ENCODE measurements at places on chromosomes 11 and 22. TPM values are rescaled to one million over a fixed set of nuclear protein-coding genes. Genes with fewer than 3 reads are reported as not detected.

The MRGPRF gene
- total RNA-seq = 60.6 TPM

GRCh38 chr22:19973551-19974267, 32.1 kb upstream of the TXNRD2 start:
- H3K4me3 ChIP-seq = no peak overlapping the region
- DNase-seq = no peak
- H3K27me3 ChIP-seq = peaks cover 3% of the 10 kb centered on the region
- no peaks in the 10 kb centered on the region for H3K4me1 ChIP-seq
- H3K36me3 ChIP-seq = no peaks in the 10 kb centered on the region

DNA sequence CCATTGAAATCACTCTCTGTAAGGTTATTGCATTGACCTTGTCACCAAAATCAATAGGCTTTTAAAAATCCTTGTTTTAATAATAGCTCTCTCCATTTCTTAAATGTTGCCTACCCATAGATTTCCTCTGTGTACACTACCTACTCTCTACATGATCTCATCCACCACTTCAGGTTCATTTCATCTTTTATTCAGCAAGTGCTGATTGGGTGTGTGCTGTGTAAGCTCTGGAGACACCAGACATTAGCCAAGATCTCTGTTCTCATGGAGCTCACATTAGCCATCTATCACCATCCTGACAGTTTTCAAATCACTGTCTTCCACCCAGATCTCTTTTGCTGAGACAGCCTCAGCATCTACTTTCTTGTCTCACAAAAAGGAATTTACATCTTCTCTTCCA, 4.4 kb upstream of the MS4A10 start:
- no peak for DNase-seq
- no peak overlapping the region for H3K4me3 ChIP-seq
- peaks cover 17% of the 10 kb centered on the region for H3K27me3 ChIP-seq
- H3K4me1 ChIP-seq = peaks cover 18% of the 10 kb centered on the region
- no peaks in the 10 kb centered on the region for H3K36me3 ChIP-seq
- no peak overlapping the region for H3K27ac ChIP-seq

- H3K36me3 ChIP-seq = peaks cover 4% of the 10 kb centered on the region
- DNase-seq = no peak
- peaks cover 39% of the 10 kb centered on the region for H3K4me1 ChIP-seq
These were observed 3.9 kb downstream of the CBL start for GRCh38 chr11:119210050-119210449.

GRCh38 chr22:44360306-44360667, 47.5 kb upstream of the SHISAL1 start:
- H3K4me1 ChIP-seq = peaks cover 30% of the 10 kb centered on the region
- no peaks in the 10 kb centered on the region for H3K36me3 ChIP-seq
- DNase-seq = no peak
- H3K27me3 ChIP-seq = peaks cover 27% of the 10 kb centered on the region
- peak overlapping the region; percentile 87 for H3K27ac ChIP-seq

The TMPRSS6 gene
- total RNA-seq = not detected

- no peak for DNase-seq
- H3K27ac ChIP-seq = no peak overlapping the region
- H3K36me3 ChIP-seq = no peaks in the 10 kb centered on the region
- H3K4me1 ChIP-seq = no peaks in the 10 kb centered on the region
- no peak overlapping the region for H3K4me3 ChIP-seq
- H3K27me3 ChIP-seq = peaks cover 51% of the 10 kb centered on the region
These were observed 47.6 kb downstream of the TP53I11 start for GRCh38 chr11:44903035-44903434.

- DNase-seq = no peak
These were observed 34.6 kb downstream of the CSNK2A3 start for GRCh38 chr11:11318461-11318860.

The CLDN5 gene
- total RNA-seq = not detected

The HEPACAM gene
- total RNA-seq = not detected

The ZNRF3 gene
- total RNA-seq = 3.4 TPM

The MUC5AC gene
- total RNA-seq = not detected

The ARHGEF17 gene
- 98.0 TPM for total RNA-seq

The FADS2 gene
- 93.3 TPM for total RNA-seq

- no peak overlapping the region for H3K27ac ChIP-seq
- H3K4me1 ChIP-seq = peaks cover 18% of the 10 kb centered on the region
- H3K36me3 ChIP-seq = peaks cover 6% of the 10 kb centered on the region
These were observed 265.8 kb upstream of the POU2AF2 start for GRCh38 chr11:110979696-110980095.

DNA sequence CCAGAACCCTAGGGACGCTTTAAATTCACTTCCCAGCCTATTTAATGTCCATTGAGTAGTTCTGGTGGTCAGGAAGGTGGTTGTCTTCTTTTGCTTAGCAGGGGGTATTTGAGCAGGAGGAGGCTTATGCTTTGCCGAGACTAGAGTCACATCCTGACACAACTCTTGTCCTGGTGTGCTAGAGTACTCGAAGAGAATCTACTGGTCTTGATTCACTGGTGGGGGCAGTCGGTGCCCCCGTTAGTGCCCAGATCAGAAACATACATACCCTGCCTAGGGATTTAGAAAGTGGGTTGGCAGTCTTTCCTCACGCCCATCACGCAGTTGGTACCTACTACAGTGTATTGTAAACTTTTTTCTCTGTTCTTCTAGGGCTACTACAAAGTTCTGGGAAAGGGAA, 2.7 kb downstream of the RPL27A start:
- H3K4me1 ChIP-seq = peaks cover 78% of the 10 kb centered on the region
- H3K27me3 ChIP-seq = peaks cover 18% of the 10 kb centered on the region
- H3K4me3 ChIP-seq = peak overlapping the region; percentile 96

The TRIM49D2 gene
- total RNA-seq = not detected

- H3K36me3 ChIP-seq = peaks cover 10% of the 10 kb centered on the region
- H3K4me3 ChIP-seq = peak overlapping the region; percentile 86
- H3K4me1 ChIP-seq = peaks cover 45% of the 10 kb centered on the region
- H3K27ac ChIP-seq = peak overlapping the region; percentile 87
- DNase-seq = no peak
These were observed 604 bp upstream of the POLR3H start for GRCh38 chr22:41544671-41545476.

DNA sequence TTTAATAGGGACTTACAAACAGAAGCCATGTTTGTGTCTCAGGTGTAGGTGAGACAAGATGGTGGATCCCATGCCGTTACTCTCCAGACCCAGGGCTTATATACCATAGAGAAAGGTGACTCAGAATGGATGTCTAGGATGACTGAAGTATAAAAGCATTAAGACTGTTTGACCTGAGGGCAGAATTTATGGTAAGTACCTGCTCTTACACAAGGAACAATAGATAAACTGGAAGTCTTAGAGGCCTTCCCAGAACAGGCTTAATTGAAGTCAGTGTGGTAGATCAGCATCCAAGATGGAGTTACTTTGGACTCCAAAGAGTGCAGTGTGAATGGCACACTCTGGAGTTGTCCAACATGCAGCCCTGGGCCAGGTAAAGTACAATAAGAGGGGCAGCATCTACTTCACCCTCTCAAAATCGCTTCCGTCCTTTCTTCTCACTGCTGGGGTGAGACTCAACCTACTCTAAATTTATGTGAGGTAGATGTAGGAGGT, 387.0 kb upstream of the DDI1 start:
- H3K4me3 ChIP-seq = no peak overlapping the region
- peaks cover 1% of the 10 kb centered on the region for H3K27me3 ChIP-seq
- H3K4me1 ChIP-seq = peaks cover 63% of the 10 kb centered on the region
- peaks cover 20% of the 10 kb centered on the region for H3K36me3 ChIP-seq

- H3K27ac ChIP-seq = no peak overlapping the region
- H3K4me1 ChIP-seq = peaks cover 29% of the 10 kb centered on the region
- H3K27me3 ChIP-seq = no peaks in the 10 kb centered on the region
These were observed 26.9 kb upstream of the FCHSD2 start for GRCh38 chr11:73168925-73169579.

GRCh38 chr11:72238040-72238450, 5.9 kb downstream of the PHOX2A start:
- peaks cover 17% of the 10 kb centered on the region for H3K36me3 ChIP-seq
- peaks cover 26% of the 10 kb centered on the region for H3K4me1 ChIP-seq
- H3K4me3 ChIP-seq = no peak overlapping the region
- H3K27ac ChIP-seq = no peak overlapping the region

DNA sequence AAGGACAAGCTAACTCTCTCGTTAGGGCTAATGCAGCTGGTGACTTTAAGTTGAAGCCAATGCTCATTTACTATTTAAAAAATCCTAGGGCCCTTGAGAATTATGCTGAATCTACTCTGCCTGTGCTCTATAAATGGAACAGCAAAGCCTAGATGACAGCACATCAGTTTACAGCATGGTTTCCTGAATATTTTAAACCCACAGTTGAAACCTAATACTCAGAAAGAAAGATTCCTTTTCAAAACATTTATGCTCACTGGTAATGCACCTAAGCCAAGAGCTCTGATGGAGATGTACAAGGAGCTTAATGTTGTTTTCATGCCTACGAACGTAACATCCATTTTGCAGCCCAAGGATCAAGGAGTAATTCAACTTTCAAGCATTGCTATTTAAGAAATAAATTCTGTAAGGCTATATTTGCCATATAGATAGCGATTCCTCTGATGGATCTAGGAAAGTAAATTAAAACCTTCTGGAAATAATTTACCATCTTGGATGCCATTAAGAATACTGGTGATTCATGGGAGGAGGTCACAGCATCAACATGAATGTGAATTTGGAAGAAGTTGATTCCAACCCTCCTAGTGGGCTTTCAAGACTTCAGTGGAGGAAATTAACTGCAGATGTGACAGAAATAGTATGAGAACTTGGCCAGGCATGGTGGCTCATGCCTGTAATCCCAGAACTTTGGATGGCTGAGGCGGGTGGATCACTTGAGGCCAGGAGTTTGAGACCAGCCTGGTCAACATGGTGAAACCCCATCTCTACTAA, 14.5 kb downstream of the XNDC1N start:
- H3K27me3 ChIP-seq = no peaks in the 10 kb centered on the region
- H3K27ac ChIP-seq = peak overlapping the region; percentile 44
- H3K4me3 ChIP-seq = no peak overlapping the region
- H3K4me1 ChIP-seq = peaks cover 21% of the 10 kb centered on the region
- no peak for DNase-seq
- peaks cover 44% of the 10 kb centered on the region for H3K36me3 ChIP-seq

DNA sequence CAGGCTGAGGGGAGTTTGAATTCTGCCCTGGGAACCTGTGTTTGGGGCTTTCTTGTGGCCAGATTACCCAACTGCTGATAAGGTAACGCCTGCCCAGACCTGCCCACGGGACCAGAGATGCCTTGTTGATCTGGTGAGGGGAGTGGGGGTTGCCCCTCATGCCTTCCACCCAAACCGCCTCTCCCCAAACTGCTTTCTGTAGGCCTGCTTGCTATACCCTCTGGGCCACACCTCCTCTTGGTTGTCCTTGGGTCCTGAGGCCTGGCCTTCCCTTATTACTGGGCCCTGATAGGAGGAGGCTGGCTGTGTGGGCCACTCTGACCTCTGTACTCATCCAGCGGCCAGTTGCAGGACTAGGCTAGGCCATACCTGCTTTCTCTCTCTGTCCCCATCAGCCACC, 3.4 kb downstream of the P2RY2 start:
- DNase-seq = no peak
- no peaks in the 10 kb centered on the region for H3K36me3 ChIP-seq
- no peaks in the 10 kb centered on the region for H3K4me1 ChIP-seq
- no peak overlapping the region for H3K27ac ChIP-seq

DNA sequence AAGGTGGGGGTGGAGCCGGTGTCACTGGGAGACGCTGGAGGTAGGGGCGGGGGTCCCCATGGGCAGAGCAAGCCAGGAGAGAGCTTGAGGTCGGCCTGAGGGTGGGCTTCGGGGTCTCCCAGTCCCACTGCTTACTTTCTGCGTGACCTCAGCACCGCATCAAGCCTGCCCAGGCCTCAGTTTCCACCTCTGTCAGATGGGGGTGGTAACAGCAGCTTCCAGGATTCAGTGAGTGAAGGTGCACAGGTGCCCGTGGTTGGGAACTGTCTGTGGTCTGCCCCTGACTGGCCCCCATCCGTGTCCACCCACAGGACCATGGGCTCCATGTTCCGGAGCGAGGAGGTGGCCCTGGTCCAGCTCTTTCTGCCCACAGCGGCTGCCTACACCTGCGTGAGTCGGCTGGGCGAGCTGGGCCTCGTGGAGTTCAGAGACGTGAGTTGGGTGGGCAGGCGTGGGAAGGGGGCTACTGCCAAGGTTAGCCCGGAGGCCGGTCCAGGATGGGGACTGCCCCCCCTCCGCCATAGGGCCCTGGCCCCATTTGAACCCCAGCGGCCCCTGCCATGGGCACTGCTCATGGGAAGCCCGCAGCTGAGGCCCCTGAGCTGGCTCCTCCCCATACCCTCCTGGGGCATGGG, 2.2 kb downstream of the TCIRG1 start:
- H3K36me3 ChIP-seq = no peaks in the 10 kb centered on the region
- peaks cover 12% of the 10 kb centered on the region for H3K4me1 ChIP-seq
- peak overlapping the region; percentile 90 for H3K4me3 ChIP-seq
- peaks cover 3% of the 10 kb centered on the region for H3K27me3 ChIP-seq
- DNase-seq = no peak
- peak overlapping the region; percentile 91 for H3K27ac ChIP-seq

GRCh38 chr11:86197448-86197847, 47.1 kb upstream of the EED start:
- H3K27ac ChIP-seq = no peak overlapping the region
- H3K4me3 ChIP-seq = no peak overlapping the region
- no peaks in the 10 kb centered on the region for H3K27me3 ChIP-seq
- DNase-seq = no peak
- no peaks in the 10 kb centered on the region for H3K36me3 ChIP-seq
- H3K4me1 ChIP-seq = peaks cover 31% of the 10 kb centered on the region

GRCh38 chr22:36998620-36999351, 20.5 kb downstream of the TST start:
- H3K36me3 ChIP-seq = no peaks in the 10 kb centered on the region
- H3K27ac ChIP-seq = no peak overlapping the region
- peaks cover 36% of the 10 kb centered on the region for H3K27me3 ChIP-seq
- peak; percentile 28 for DNase-seq
- H3K4me3 ChIP-seq = no peak overlapping the region
- peaks cover 10% of the 10 kb centered on the region for H3K4me1 ChIP-seq

DNA sequence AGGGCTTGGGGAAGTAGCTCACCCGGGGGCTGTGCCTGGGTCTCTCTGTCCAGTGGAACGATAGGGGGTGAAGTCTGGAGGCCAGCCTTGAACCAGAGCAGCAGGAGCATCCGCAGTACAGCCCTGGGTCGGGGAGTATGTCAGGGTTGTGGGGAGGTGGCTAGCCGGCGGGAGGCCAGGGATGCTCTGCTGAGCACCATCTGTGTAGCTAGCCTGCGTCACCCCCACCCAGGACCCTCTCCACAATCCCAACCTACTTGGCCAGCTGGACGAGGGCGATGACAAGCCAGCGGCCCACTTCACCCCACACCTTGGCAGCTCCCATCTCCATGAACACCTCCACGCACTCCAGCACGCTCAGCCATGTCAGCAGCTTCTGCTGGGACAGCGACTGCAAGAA, 2.2 kb downstream of the PEX16 start:
- DNase-seq = no peak
- peaks cover 6% of the 10 kb centered on the region for H3K27me3 ChIP-seq
- H3K36me3 ChIP-seq = no peaks in the 10 kb centered on the region
- peaks cover 19% of the 10 kb centered on the region for H3K4me1 ChIP-seq
- no peak overlapping the region for H3K4me3 ChIP-seq

The ABCC8 gene
- not detected for total RNA-seq

Measured in HFFc6 (cell line).